Stimulated activated CD4-positive, alpha-beta T cell treated with anti-CD3 and anti-CD28 coated beads, Interleukin-1b, Interleukin-23, amount 100 ng/mL, for 1 hour (primary cell): ENCODE measurements at places on chromosomes 13 and 19.

GRCh38 chr13:102251817-102252216 lies 150.0 kb downstream of the FGF14 start:
- DNase-seq: no peak

GRCh38 chr19:57850553-57851017 lies 926 bp downstream of the ZNF587 start:
- no peak for DNase-seq

GRCh38 chr19:33752018-33752800 lies 44.5 kb upstream of the KCTD15 start:
- DNase-seq: no peak

DNA sequence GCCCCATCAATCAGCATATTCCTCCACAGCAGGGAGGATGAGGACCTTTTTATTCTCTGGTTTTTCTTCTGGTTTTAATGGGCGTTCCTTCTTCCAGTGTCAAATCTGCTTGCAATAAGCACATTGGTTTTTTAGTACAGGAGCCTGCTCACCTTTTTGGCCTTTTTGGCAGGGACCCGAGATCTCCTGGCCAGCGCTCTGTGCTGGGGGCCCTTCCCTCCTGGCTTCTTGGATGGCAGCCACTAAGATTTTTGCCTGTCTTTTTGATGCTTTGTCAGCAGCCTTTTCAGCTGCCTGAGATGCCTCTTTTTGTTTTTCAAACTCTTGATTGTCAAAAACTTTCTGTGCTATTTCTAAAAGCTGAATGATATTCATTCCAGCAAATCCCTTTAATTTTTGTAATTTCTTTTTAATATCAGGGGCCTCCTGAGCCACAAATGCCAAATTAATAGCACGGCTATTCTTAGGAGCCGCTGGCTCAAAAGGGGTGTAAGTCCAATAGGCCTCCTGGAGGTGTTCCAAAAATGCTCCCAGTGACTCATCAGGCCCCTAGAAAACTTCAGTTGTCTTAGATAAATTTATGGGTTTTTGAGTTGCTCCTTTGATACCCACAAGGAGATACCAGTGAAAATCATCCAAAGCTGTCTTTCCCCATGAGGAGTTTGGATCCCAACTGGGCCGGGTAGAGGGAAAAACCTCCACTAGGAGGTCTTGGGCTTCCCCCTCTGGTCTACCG lies 73.0 kb downstream of the ZNF100 start:
- no peak for DNase-seq

GRCh38 chr13:65336087-65336749 lies 1893.9 kb downstream of the PCDH9 start:
- no peak for DNase-seq

GRCh38 chr13:32829676-32830335 lies 186.4 kb upstream of the KL start:
- no peak for DNase-seq

- no peak for DNase-seq
These were observed 59.6 kb downstream of the GPALPP1 start for GRCh38 chr13:45048890-45049407.
